ENCODE measurements at places on chromosomes 7 and 10. TPM values are rescaled to one million over a fixed set of nuclear protein-coding genes. Genes with fewer than 3 reads are reported as not detected.

Gene ARHGAP22
- total RNA-seq = 32.7 TPM

Gene GFRA1
- total RNA-seq = 0.17 TPM

Gene MBL2
- total RNA-seq = not detected

Gene CBLL1
- total RNA-seq = 37.8 TPM

Gene ETV1
- total RNA-seq = 10.7 TPM

Gene ELAPOR2
- total RNA-seq = 3.5 TPM
